Activated T-helper 17 cell treated with anti-CD3 and anti-CD28 coated beads, Interleukin-2, amount 50 U/mL, for 72 hours (primary cell): ENCODE measurements at places on chromosomes 5 and 9. TPM values are rescaled to one million over a fixed set of nuclear protein-coding genes. Genes with fewer than 3 reads are reported as not detected.

DNA sequence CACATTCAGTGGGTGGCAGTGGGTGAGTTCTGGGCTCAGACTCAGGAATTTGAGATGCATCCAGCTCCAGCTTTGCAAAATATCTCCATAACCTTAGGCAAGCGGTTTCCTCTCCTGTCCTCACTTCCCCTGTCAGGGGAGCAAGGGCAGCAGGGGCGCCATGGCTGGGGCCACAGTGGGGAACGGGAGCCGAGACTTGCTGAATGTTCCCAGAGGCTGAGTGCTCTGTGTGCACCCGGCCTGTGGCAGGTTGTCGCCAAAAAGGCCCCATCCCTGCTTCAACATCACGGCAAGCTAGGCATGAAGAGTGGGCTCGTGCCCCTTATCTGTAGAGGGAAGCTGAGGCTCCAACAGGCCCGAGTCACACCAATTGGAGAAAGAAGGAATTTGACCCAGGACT lies 268.8 kb downstream of the NSG2 start:
- ATAC-seq, result no peak

- ATAC-seq, result no peak
These were observed 21.6 kb upstream of the CSF1R start for GRCh38 chr5:150107909-150108447.

- no peak for ATAC-seq
These were observed 3.6 kb downstream of the MACROH2A1 start for GRCh38 chr5:135395451-135395850.

DNA sequence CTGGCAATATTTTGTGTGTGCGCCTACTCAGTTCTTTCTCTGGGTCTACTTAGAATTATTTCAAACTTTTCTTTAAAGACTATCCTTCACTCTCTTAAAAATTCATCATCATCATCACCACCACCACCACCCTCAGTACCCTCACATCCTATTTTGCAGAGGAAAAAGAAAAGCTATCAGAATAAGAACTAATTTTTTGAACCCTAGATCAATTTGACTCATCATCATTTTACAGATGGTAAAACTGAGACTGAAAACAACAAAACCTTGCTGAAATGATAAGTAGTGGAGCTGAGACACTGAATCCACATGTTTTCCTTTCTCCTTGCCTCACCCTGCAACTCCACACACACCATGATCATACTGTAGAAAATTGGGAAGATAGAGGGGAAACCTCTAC lies 119.3 kb downstream of the SSBP2 start:
- peak; percentile 20 for ATAC-seq

- no peak for ATAC-seq
These were observed 50.9 kb downstream of the MEGF9 start for GRCh38 chr9:120663380-120663779.

- ATAC-seq, result no peak
These were observed 81.3 kb upstream of the TMEM171 start for GRCh38 chr5:73039082-73039481.

- ATAC-seq, result no peak
These were observed 223.0 kb upstream of the NUDT12 start for GRCh38 chr5:103785569-103785968.

- ATAC-seq, result no peak
These were observed 63.2 kb downstream of the PCA3 start for GRCh38 chr9:76827296-76828080.

- no peak for ATAC-seq
These were observed 21.9 kb upstream of the MED10 start for GRCh38 chr5:6399980-6400910.

GRCh38 chr5:116696366-116696765 lies 121.7 kb upstream of the SEMA6A start:
- no peak for ATAC-seq

DNA sequence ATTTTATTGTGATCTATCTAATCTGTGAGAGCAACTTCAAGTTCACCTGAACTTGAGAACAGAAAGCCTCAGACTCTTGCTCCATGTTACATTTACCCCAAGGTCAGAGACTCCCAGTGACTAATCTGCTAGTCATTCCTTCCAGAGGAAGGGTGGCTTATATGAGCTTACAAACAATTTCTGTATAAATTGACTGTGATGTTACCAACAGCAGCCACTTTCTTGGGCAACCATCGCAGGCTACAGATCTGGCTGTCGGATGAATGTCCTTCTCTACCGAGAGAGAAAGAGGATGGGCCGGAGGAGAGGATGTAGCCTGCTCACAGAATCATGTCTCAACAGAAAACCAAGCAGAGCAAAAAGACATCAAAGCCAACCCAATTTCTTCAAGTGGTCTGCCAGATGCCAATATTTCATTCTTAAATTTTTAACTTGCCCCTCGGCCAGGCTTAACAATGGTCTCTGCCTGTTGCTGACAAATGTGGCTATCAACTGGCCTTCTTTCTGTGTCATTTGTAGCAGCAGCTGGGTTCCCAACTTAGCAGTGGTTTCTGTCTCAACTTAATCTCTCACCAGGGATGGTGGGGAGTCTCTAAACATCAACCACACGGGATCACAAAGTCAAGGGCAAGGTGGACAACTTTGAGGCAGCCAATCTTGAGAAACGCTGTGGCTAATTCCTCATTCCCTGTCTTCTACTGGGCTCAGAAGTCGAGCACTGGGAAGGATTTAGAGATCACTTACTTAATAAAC lies 81.3 kb downstream of the RAPGEF1 start:
- ATAC-seq, result peak; percentile 71

- peak; percentile 67 for ATAC-seq
These were observed at the start of gene WWC1 for GRCh38 chr5:168291342-168291963. Gene WWC1, plus strand, starts transcription at chr5:168291645. Its CDS starts 508 bp downstream, at chr5:168292153.

DNA sequence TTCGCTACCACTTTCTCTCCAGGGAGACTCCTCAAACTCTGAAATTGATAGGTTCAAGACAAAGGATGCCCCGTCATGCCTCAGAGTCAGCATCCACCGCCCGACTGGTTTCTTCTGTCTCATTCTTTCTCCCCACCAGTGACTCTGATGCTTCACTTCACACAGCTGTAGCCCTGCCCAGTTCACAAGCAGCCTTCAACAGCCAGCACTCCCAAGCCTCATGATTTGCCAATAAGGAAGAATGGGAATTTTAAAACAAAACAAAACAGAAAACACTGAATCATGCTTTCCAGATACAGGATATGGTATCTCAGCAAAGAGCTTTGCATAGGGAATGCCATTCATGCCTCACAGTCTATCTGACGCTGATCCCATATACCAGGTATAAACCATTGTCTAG lies 371.2 kb upstream of the RORB start:
- no peak for ATAC-seq

DNA sequence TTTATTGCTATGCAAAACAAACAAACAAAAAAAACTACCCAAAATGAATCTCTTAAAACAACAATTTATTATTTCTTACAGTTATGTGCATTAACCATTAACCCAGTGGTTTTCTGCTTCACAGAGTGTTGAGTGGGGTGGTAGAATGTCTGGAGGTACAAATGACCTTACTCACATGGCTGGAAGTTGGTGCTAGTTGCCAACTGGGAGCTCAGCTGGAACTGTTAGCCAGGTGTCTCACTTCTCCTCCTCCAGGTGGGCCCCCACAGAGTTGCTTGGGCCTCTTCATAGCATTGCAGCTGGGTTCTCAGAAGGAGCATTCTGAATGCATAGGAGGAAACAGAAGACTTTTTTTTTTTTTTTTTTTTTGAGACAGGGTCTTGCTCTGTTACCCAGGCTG lies 10.5 kb upstream of the B4GALT1 start:
- ATAC-seq, result no peak

DNA sequence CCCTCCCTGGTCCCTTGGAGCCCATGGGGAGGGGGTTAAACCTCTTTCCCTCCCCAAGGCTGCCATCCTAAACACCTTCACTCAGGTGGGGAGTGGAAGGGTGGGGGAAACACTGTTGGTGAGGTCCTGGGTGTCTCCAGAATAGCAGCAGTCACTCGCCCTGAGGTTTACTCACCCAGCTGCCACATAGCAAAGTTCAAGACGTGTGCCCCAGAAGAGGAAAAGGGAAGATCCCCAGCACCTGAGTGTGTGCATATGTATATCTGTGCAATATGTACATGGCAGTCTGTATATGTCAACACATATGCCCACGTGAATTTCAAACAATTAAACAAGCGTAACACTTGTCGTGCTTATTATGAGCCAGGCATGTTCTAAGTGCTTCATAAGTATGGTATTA lies 31.3 kb upstream of the SMU1 start:
- no peak for ATAC-seq

DNA sequence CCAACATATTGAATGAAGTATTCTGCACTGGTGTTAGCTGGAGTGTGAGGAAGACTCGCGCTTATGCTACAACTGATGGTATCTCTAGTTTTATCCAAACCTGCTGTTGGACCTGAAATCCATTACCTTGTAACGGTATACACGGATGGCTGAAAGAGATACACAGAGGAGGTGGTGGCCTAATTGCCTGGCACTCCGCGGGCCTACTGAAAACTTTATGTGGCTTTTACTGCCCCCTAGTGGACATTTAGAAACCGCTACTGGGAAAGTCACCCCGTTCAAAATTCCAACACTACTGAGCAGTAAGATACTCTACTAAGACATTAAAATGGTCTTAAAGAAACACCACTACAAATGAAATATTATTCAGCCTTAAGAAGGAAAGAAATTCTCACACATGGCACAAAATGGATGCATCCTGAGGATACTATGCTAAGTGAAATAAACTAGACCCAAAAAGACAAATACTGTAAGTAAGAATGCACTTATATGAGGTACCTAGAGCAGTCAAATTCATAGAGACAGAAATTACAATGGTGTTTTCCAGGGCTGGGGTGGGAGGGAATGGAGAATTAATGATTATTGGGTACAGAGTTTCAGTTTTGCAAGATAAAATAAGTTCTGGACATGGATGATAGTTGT lies 100.4 kb downstream of the TTLL11 start:
- peak; percentile 63 for ATAC-seq

DNA sequence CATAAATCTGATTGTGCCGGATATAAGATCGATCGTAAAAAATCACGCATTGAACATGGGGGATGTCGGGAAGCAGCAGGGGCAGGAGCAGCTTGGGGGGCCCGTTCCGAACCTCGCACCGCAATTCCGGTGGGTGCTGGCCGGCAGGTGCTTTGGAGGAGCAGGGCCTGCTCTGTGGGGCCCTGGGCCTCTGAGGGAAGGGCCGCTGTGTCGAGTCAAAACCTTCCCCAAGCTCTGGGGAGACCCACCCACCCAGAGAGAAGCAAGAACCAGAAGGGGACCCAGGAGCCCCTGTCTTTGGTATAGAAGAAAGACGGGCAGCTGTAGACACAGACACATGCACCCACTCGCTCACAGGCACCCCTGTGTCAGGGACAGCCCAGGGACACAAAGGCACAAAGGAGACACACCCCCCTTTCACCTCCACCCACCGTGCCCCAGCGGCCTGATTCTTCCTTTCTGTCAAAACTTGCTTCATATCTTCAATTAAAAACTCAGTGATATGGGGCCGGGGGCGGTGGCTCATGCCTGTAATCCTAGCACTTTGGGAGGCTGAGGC lies 49.4 kb upstream of the ZBTB43 start:
- no peak for ATAC-seq

DNA sequence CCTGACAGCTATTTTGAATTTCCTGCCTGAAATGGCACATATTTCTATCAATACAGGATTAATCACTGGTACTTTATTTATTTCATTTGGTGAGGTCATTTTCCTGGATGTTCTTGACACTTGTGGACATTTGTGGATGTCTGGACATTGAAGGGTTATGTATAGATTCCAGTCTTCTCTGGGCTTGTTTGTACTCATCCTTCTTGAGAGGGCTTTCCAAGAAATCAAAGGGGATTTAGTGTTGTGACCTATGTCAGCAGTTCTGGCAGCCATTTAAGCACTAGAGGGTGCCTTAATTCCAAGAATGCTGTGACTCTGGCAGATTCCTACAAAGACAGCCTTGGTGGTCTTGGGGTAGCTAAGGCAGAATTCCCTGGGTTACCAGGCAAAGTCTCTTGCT lies 259.7 kb downstream of the CSNK1G3 start:
- ATAC-seq, result no peak

GRCh38 chr9:86754581-86755560 lies 192.4 kb downstream of the GAS1 start:
- no peak for ATAC-seq

- ATAC-seq, result no peak
These were observed 334.0 kb downstream of the NFIB start for GRCh38 chr9:13979941-13980318.

DNA sequence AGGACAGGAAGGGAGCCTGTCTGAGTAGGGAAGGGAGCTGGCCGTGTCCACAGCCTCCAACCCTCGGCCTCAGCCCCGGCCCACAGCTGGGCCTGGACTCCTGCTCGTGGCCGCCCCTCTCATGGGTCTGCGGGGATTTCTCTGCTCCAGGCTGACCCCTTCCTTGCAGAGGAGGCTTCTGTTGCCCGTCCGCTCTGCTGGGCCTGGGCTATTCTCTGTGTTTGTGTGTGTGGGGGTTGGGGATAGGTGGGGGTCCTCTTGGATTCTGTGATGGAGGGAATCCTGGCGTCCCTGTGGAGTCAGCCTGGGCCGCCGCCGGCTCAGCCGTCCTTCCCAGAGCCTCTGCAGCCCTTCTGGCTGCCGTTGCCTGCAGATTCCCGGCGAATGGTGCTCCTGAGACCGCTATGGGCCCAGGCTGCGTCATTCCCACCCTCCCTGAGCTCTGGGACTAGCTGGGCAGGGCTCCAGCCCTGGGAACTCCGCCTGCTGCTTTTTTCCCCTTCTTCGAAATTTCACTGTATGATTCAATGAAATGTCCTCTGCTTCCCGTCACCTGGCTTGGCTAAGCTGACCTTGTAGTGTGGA lies 64.2 kb downstream of the FGF18 start:
- ATAC-seq, result no peak

The BARHL1 gene
- not detected for total RNA-seq

The SHISAL2B gene
- not detected for total RNA-seq

The LCN15 gene
- not detected for total RNA-seq

The ANKRD55 gene
- 0.22 TPM for total RNA-seq

The IFNE gene
- total RNA-seq, result not detected

The SLC27A6 gene
- not detected for total RNA-seq

The CCDC69 gene
- total RNA-seq, result 40.1 TPM
